Keratinocyte (primary cell): ENCODE measurements at places on chromosomes 5 and 9.

DNA sequence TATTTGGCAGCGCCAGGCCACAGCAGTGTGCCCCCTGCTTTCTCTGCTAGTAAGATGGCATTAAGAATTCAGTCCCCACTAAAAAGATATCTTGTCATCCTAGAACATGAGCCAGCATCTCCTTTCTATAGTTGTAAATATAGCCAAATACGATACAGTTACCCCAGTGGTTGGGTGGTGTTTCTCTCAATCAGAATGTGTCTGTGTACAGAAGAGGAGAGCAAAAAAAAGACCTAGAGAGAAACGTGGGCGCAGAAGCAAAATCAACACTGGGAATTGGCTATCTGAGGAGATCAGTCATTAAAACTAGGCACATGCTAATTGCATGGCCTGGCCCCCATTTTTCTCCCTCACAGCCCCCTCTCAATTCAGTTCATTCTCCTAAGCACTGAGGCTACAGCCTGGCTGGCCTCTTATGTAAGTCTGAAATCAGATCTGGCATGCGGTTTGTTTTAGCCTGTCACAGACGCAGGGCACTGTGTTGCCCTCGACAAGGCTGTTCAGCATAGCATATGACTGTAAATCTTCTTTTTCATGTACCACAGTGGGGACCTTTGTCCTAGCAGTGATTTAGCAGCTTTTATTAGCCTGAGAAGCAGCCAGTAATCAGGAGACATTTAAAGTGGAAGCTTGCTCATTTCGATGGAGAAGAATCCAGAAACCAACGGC lies 57.8 kb downstream of the RORB start:
- no peak for DNase-seq

DNA sequence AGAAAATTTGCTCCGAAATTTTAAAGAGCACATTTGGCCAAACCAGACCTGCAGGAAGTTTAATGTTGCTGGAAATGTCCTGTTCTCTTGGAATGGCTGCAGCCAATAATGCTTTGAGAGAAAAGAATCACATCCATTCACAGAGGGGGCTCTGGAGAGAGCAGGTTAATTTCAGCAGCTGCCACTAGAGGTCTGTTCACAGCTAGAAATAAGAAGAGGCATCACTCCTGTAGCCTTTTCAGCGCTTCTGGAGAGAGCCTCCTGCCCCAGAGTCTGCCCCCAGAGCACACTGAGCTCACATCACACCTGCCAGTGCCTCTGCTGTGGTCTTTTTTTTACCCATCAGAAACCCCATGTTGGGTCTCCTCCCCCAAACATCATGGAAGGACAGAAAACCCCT lies 124.8 kb upstream of the RAD23B start:
- DNase-seq = no peak

- no peak for DNase-seq
Measured at GRCh38 chr5:141992349-141992963, 20.4 kb downstream of the GNPDA1 start.

DNA sequence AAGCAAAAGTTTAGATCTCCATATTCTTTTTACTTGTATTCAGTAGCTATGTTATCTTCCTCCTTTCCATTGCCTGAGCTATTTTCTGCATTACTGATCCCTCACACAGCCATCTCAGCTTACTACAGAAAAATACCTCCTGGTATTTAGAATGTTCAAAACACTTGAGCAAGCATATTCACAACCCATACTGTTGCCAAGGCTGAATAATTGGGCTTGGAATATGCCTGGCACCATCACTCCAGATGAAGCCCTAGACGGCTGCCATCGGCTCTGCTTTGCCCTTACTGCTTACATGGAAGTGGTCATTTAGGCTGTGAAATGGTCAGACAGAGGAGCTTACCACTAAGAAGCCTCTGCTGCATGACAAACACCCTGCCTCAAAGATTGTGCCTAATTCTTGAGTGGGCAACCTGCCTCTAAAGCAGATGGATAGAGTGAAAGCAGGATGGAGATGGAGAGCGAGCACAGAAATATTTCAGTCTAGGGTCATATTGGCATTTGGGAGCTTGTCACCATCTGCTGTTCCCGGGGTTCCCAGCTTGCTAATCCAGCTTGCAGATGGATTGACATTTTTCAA lies 92.5 kb upstream of the TAS2R1 start:
- DNase-seq = no peak

GRCh38 chr9:2608276-2608675 lies 13.3 kb upstream of the VLDLR start:
- no peak for DNase-seq

GRCh38 chr5:116381201-116381600 lies 193.4 kb downstream of the SEMA6A start:
- no peak for DNase-seq

GRCh38 chr9:22913026-22913425 lies 466.4 kb downstream of the DMRTA1 start:
- DNase-seq = no peak

DNA sequence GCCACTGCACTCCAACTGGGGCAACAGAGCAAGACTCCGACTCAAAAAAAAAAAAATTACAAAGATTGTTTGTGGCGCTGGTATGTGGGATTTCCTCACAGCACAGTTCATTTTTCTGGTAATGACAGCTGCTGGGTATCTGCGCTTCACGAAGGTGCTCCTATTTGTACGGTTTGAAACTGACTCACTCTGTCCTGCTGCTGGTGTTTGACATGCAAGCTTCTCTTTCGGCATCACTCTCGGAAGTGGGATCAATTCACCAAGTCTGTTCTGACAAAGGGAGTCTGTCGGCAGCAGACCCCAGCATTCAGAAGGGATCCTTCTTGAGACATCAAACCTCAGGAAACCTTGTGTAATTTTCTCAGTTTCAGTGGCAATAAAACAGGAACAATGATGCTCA lies 26.3 kb downstream of the MAML1 start:
- DNase-seq = no peak

DNA sequence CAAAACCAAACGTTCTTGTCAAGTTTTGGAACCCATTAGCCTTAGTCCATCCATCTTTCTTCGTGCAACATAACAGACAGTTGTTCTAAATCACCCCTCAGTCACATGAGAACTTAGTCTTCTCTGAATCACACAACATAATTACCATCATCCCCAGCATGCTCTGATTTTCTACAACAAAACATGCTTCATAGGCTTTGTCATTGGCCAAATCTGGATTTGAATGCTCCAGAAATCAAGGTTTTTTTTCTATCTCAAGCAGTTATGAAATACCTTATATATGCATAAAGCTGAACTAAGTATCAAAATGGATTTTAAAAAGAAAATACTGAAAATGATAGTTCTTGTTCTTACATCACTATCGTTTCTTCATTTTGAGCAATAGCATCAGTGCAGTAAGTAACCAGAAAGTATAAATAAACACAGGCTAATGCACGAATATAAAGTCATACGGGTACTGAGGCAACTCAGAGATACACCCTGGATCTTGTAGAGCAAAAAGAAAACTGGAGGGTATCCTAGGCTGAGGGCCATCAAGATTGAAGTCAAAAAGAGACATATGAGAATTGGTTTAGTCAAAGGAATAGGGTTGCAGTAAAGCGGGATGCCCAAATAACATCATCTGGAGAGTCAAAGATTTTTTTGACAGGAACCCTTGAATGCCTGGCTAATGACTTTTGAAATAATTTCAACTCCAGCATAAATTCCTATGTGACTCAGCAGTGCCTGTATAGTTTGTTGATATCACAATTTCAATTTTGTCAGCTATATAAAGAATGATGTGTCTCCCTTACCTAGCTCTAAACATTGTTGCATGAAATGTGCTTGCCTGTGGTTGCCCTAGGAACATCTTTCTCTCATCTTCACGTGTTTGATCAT lies 164.7 kb downstream of the ADAMTSL1 start:
- DNase-seq = no peak
